HT1080 (cell line): ENCODE measurements at places on chromosomes 7 and 10. TPM values are rescaled to one million over a fixed set of nuclear protein-coding genes. Genes with fewer than 3 reads are reported as not detected.

DNA sequence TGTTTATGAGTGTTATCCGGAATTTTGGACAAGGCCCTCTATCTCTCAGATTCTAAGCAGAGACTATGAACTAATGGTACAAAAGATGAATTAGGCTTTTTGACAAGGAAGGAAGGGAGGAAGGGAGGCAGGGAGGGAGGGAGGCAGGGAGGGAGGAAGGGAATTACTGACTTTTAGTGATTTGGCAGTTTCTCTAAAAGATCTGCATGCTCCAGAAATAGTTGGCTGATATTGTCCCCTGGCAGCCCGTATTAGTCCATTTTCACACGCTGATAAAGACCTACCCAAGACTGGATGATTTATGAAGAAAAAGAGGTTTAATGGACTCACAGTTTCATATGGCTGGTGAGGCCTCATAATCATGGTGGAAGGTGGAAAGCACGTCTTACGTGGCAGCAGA, 1093.5 kb downstream of the NRG3 start:
- no peak for DNase-seq

TAS2R40 gene
- not detected in 2 replicates for total RNA-seq

DNA sequence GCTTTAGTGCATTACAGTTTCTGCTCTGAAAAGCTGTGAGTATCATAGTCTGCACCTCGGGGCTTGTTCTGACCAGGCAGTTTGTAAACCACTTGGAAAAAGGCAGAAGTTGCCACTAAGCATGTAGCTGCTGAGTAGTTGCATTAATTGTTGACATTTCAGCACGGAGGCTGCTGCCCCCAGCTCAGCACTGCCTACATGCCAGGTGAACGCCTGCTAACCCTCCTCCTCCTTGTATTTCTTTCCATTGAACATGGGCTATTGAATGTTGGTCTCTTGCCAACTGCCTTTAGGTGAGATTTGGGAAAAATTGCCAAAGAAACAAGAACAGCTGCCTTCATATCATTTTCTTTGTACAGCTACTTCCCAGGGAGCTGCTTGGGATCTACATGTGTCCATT, 164.2 kb downstream of the RAPGEF5 start:
- no peak for DNase-seq

GPR37 gene
- 0.79 and 0.80 TPM in 2 replicates for total RNA-seq

FANK1 gene
- total RNA-seq = 0.42 TPM in 1 of 2 replicates, not detected in the other

GRCh38 chr7:27361522-27361921, 118.9 kb downstream of the EVX1 start:
- DNase-seq = no peak

- no peak for DNase-seq
Measured at GRCh38 chr10:132069122-132069848, 3.5 kb downstream of the JAKMIP3 start.

- no peak for DNase-seq
Measured at GRCh38 chr7:95027234-95027872, 120.0 kb downstream of the PPP1R9A start.

CTTNBP2 gene
- total RNA-seq = 3.2 and 3.8 TPM in 2 replicates

DNA sequence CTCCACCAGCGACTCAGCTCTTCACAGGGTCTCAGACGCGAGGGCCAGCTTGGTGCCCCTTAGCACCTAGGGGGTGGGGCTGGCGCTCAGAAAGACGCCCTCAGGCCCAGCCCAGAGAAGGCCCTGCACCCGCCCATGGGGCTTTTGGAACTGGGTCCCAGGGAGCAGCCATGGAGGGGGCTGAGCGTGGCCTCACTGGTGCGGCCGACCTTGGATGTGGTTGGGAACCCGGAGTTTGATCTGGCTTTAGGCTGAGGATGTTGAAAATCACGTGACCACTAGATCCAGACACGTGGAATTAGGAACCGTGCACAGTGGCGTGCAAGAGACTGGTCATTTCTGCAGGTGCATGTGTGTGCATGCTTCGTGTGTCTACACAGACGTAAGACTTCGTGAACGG, 185.4 kb downstream of the DNAJB6 start:
- no peak for DNase-seq

WNT16 gene
- not detected in 2 replicates for total RNA-seq

MMP21 gene
- total RNA-seq = not detected in 2 replicates

GRCh38 chr10:132134241-132135052, 52.3 kb upstream of the DPYSL4 start:
- DNase-seq = no peak

- no peak for DNase-seq
Measured at GRCh38 chr7:100122067-100122466, 2.6 kb downstream of the CNPY4 start.

TAS2R4 gene
- total RNA-seq = 0.14 and 0.63 TPM in 2 replicates

FERD3L gene
- not detected in 2 replicates for total RNA-seq

- DNase-seq = no peak
Measured at GRCh38 chr10:48842231-48842630, 97.4 kb downstream of the LRRC18 start.

- DNase-seq = no peak
Measured at GRCh38 chr7:104950754-104951153, 63.3 kb upstream of the KMT2E start.

TRIM50 gene
- not detected in 2 replicates for total RNA-seq

DNA sequence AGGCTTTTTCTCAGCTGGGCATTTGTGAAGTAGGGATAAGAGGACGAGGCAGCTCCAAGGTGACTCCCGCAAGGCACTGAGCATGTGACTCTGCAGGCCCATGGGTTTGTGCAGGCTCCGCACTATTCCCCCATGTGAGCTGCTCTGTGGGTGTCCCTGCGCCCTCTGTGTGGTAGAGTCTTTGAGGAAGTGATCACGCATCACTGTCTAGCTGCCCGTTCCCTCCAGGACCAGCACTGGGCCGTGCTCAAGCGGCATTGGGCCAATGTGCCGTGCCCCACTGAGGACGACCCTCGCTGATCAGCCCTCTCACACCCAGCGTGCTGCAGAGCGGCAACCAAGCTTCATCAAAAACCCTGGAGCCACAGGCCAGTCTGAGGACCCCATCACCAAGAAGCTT, 7.5 kb downstream of the PRKAG2 start:
- no peak for DNase-seq

- DNase-seq = no peak
Measured at GRCh38 chr10:108445746-108446145, 1281.2 kb upstream of the SORCS1 start.

DNA sequence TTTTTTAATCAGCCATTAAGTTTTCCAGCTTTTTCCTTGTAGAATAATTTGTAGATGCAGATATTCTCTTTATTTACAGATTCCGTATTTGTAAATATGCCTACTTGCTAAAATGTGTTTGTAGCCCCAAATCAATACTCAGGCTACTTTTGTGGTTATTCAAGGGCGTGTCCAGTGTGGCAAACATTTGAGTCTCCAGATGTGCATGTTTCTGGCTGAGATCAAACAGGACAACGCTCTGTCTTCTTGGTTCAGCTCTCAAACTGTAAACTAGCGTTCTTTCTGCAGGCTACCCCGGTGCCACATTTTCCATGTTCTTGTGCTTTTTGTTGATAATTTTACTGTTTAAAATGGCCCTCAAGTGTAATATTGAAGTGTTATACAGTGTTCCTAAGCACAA, 16.2 kb upstream of the OR2A5 start:
- no peak for DNase-seq
